NCI-H2081 treated with DMSO at 0.1 percent for 48 hours (cell line): ENCODE measurements at places on chromosomes 4 and X.

- peak; percentile 23 for DNase-seq
Measured at GRCh38 chrX:154918060-154918483, 31.9 kb downstream of the F8A1 start.

- no peak for DNase-seq
Measured at GRCh38 chr4:103757631-103758030, 37.8 kb upstream of the TACR3 start.

GRCh38 chr4:13928214-13928613, 300.7 kb upstream of the BOD1L1 start:
- DNase-seq = no peak

- DNase-seq = no peak
Measured at GRCh38 chr4:54954656-54955388, 170.6 kb downstream of the KDR start.

GRCh38 chr4:108644237-108644636, 6.2 kb upstream of the OSTC start:
- no peak for DNase-seq

DNA sequence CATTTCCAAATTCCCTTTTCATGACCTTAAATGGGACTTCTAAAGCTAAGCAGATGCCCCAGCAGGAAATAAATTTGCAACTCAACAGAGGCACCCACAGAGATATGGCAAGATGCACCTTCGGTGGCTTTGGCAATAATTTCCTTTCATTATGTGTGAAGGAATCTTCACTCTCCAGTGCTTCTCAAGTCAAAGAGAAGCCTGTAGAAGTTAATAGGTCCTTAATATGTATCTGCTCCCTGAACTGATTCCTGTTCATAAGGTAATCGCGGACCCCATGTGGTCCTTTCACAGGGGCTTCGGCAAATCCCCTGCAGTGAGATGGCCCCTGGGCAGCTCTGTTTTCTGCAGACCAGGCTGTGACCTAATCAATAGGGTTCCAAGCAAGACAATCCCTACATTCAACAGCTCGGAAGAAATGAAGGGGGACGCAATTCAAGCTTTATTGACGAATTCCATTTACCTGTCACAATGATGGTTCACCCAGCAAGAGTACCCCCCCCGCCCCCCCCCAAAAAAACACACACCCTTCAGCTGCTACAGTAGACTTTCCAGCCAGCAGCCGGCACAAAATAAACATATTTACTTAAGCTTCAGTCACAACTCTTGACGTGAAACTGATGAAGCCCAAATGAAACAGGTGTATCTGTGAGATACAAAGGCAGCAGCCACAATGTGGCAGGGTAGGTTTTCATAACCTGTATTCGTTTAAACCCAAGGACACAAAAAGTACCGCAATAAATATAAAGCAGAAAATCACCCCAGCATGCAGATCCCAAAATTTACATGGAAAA, 35.3 kb downstream of the FAT1 start:
- DNase-seq = no peak

GRCh38 chr4:18973296-18973695, 951.7 kb upstream of the LCORL start:
- no peak for DNase-seq

DNA sequence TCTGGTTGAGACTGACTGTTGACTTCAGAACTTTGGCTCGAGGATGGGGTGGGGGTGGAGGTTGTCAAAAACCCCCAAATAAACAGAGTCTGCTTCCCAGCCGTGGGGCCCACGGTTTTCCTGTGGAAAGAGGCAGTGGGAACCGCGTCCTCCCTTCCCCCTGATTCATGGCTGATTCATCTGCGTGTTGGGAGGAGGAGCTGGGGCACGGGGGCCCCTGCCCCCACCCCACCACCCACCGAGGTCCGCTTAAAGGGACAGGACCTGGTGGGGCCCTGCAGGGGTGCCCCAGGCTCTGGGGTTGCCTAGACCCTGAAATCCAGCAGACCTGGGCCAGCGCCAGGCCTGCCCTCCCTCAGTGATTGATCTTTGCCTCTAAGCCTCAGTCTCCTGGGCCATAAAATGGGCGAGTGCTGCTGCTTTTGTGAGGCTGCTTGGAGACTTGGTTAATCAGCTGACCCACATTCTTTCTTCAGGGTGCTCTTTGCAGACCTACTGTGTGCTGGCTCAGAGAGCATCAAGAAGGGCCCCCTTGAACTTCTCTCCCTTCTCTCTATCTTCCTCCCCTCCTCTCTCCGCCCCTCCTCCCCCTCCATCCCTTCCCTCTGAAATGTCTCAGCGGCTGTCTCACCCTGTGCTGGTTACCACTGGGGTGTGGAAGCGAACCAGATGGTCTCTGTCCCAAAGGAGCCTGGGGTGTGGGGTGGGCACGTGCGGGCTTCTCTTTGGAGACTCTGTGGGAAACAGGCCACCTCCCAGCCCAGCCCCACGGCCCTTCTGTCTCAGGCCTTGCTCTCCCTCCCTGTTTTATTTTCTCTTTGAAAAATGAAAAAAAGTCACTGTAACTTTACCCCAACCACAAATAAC, 9.1 kb downstream of the HTRA3 start:
- DNase-seq = no peak

DNA sequence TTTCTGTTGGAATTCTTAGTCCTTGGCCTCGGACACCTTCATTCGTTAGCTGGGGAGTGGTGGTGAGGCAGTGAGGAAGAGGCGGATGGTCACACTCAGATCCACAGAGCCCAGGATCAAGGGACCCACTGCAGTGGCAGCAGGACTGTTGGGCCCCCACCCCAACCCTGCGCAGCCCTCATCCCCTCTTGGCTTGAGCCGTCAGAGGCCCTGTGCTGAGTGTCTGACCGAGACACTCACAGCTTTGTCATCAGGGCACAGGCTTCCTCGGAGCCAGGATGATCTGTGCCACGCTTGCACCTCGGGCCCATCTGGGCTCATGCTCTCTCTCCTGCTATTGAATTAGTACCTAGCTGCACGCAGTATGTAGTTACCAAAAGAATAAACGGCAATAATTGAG, 23.4 kb downstream of the PIGG start:
- DNase-seq = no peak

DNA sequence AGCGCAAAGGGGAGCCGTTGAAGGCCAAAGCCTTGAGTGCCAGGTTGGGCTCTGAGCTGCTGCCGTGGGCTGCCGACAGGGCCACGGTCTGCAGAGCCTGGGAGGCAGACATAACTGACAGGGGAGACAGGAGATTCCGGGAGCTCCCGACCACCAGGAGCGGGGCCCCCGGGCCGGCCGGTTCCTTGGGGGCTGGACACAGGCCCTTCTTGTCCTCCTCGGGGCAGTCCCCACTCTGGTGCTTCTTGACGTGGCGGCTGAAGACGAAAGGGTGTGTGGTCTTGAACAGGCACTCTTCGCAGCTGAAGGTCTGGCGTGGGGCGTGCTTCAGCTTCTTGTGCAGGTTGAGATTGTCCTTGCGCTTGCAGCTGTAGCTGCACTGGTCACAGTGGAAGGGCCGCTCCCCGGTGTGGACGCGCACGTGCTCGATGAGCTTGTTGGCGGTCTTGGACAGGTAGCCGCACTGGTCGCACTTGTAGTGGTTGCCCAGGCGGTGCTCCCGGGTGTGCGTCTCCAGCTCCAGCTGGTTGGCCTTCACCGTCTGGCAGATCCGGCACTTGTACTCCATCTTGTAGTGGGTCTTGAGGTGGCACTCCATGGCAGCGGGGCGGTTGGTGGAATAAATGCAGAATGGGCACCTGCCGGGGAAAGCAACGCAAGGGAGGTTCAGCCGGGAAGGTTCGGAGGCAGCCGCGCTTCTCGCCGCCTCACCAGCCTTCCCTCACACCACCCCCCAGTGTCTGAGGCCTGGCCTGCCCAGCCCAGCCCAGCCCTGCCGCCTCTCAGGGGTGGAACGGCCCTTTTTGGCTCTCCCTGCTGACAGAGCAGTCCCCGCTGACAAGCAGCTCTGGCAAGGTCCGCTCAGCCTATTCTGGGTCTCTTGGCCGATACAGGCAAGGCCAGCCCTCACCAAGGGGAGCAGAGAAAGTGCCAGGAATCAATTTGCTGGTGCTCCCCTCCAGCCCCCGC, 81.3 kb downstream of the C4orf51 start:
- no peak for DNase-seq

GRCh38 chr4:113945906-113946305, 33.5 kb downstream of the ARSJ start:
- no peak for DNase-seq

DNA sequence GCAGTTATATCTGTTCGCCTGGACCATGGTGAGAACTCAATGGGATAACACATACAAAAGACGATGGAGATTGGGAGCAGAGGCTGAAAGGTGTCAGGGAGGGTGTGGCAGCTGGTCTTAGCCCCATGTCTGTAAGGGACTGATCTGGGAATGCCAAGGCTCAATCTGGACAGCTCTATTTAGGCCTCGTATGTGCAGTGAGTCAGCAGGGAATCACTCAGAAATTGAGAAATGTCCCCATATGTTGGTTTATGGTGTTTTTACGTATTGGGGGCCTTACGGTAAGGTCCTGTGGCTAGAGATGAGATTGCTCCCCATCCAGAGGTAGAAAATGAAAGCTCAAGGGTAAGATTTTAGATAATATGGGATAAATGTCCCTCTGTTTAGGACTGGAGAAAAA, 71.4 kb upstream of the TTC29 start:
- no peak for DNase-seq

DNA sequence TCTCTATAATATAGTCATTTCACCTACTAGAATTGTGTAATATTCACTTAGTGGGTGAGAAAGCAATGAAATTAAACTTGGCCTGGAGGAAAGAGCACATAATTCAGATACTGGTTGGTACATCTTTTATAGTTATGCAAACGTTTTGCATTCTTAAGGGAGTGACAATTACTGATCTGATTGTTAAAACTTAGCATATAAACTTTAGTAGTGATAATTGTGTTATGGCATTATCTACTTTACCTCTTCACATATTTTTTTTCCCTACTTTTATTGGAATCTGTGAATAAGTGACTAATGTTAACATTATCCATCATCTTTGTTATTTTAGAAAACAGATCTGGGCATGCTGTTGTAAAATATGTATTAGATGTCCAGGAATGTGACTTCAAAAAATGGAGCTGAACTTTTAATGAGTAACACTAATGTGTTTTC, 217.4 kb upstream of the GIMD1 start:
- DNase-seq = no peak

DNA sequence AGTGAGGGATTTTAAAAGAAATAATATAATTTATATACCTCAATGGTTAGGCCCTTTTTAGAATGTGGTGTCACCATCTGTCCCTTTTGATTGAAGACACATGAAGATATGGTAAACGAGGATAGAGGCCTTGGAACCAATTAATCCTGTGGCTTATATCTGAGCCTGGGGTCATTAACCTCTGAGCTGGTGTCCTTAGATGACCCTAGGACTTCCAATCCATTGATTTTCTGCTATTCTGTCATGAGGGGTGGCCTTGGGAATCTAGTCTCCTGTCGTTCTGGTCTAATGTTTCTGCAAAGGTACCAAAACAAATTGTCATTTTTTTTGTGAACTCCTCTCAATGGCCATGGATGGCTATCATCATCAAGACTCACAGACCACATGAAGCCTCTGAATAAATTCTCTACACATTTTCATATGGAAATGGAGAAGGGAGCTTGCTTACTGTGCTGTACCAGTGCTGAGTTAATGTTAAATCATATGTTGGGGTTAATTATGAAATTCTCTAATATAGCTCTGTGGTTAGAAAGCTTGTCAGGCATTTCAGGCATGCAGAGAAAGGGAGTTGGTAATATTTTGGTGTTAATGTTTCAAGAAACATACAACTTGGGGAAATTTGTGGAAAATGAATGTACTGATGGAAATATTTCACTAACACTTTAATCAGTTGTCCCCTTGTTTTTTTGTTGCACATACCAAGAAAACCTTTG, 204.2 kb upstream of the IL15 start:
- DNase-seq = no peak

DNA sequence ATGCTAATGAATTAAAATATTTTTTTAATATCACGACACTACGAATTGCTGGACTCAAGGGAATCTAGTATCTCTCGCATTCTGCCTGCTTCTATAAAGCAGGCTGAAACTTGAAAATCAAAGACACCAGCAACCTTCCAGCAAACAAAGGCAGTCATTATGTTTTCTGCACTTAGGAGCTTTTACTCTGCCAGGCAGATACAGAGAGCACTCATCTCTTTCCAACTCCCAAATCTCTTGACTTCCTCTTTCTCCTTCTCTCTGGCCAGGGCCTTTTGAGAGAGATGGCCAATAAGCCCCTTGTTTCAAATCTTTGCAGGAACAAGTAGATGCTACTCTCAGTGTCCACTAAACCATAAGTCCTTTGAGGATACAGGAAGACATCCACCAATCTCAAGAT, 95.2 kb upstream of the KLF3 start:
- no peak for DNase-seq

- no peak for DNase-seq
Measured at GRCh38 chr4:140046543-140046942, 107.4 kb downstream of the MAML3 start.

GRCh38 chrX:2614911-2615310, 76.2 kb upstream of the CD99 start:
- DNase-seq = no peak

DNA sequence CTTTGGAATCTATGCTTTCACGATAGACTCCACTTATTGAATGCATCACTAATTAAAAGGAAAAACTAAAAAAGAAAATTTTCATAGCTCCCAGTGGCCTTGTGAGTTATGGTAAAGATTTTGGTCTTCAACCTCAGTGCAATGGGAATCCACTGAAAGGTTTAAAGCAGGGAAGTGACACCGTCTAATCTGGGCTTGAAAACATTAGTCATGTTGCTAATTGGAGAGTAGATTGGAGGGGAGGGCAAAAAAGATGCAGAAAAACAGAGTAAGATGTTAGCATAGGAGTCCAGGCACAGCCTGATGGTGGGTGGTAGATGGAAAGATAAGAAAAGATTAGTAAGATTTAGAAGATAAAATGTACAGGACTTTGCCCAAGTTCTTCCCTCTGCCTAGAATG, 633.1 kb upstream of the FTHL17 start:
- no peak for DNase-seq

GRCh38 chr4:153294631-153295030, 49.9 kb upstream of the MND1 start:
- no peak for DNase-seq

DNA sequence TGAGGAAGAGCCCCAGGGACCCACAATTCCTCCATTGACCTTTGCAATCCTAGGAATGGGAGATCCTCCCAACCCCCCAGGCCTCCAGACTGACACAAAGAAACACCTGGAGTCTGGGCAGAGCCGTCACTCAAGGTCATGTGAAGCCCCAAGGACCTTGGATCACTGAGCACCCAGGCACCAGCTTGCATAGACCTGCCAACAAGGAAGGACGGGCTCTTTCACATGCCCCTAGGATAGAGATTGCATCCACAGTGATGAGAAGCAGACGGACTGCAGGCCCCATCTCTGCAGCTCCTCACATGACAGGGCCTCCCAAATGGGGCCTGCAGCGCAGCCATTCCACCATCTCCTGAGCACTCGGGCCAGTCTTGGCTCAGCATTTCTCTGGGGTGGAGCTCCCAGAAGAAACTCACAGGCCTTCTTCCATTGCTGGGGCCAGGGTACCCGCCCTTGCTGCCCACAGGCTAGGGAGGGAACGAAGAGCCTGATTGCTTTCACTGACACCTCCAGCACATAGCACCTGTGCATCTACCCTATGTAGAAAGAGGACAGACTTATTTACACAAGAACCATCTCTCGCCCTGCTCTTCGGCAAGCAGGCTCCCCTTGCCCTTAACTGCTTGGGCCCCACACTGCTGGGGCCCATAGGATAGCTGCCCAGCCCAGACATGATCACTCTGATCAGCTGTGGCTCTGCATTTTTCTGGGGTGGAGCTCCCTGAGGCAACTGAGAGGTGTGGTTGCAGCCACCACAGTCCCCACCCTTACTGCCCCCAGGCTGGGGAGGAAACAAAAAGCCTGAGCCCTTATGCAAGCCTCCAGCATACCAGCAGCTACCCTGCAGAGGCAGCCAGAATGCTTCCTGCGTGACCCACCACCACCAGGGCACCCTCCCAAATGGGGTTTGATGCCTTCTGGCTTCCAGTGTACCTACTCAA, 185.7 kb upstream of the ZCCHC13 start:
- no peak for DNase-seq
